ENCODE measurements at places on chromosomes 11 and 22.

DNA sequence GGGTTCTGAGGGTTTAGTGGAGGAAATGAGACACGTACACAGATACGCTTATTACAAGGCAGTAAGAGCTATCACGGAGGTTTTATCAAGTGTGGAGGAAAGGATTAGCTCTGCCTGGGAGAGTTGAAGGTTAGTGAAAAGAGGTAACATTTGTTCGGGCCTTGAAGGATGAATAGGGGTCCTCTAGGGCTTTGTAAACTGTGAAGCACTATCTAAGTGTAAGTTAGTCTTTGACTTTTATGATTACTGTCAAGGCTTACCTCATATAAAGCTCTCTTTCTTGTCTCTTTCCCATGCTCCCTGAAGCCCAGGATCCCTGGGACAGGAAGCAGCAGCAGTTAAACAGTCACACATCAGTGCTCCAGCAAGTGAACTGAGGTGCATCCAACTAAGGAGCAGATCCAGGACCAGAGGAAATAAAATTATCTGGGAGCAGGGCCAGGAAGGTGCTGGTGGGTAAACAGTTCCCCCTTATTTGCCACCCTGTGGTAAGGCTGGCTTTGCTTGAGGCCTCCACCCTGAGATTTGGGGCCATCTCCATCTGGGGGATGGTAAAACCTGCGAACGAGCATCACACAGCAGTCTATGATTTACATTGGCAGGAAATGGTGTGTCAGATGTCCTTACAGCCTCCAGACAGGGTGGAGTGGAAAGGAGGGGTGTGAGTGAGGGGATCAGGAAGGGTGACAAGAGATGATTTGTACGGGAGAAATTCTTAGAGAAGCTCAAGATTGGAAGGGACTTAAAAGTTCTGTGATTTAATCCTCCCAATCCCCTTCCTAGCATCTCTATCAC is 27.2 kb downstream of the GVQW3 start:
- no peak for DNase-seq

GRCh38 chr11:83971063-83971462 is 684.9 kb upstream of the CCDC90B start:
- DNase-seq = no peak

GRCh38 chr22:17060126-17060525 is 24.7 kb upstream of the IL17RA start:
- DNase-seq = no peak

- no peak for DNase-seq
These were observed 139.9 kb upstream of the SORL1-AS1 start for GRCh38 chr11:121592708-121593107.

GRCh38 chr22:17563936-17564391 is 666 bp downstream of the SLC25A18 start:
- peak; percentile 69 for DNase-seq

GRCh38 chr11:30991376-30991775 is 378.2 kb downstream of the DCDC1 start:
- DNase-seq = no peak

DNA sequence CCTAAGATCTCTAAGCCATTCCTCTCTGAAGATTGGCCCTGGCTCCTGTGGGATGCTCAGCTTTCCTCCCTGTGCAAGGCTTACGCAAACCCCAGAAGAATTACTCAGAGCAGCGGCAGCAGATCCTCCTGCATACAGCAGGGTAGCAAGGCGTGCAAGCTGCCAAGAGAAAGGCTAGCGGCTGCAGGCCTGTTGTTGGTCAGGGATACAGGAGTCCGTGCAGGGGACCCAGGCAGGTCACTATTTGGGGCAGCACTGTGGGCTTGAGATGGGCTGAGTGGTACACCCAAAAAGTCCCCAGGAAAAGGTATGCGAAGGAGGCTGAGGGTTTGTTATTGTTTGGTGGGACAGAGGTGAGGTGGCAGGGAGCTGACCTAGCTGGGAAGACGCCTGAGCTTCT is 1.5 kb downstream of the GLB1L2 start:
- DNase-seq = no peak

DNA sequence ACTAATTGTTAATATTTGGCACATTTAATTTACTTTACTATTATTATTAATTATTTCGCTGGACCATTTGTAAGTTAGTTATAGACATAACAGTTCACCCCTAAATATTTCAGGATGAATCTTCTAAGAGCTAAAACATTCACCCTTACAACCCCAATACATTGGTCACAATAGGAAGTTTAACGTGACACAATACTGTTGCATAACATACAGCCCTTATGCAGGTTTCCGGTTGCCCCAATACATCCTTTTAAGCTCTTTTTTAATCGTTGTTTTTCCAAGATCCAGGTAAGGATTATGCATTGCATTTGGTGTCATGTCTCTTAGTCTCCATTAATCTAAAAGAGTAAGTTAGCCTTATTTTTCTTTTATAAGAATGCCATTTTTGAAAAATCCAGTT is 71.2 kb downstream of the HSD17B12 start:
- DNase-seq = no peak

DNA sequence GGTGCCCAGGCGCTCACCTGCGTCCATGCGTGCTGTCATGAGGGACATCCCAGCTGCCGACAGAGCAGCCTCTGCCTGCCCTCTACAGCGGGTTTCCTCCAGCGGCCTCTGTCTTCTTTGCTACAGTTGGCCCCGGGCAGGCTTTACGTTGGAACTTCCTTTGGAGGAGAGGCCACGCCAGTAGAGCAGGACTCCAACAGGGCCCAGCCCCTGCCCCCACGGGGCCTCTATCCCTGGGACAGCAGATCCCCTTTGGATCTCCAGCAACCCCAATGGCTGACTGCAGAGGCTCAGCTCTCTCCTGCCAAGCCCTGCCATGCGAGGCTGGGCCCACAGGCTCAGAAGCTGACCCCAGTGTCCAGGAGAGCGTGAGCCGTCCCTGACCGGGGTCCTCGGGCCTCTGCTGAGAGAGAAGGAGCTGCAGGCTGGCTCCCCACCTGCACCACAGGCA is 12.1 kb downstream of the TRPM5 start:
- DNase-seq = no peak

DNA sequence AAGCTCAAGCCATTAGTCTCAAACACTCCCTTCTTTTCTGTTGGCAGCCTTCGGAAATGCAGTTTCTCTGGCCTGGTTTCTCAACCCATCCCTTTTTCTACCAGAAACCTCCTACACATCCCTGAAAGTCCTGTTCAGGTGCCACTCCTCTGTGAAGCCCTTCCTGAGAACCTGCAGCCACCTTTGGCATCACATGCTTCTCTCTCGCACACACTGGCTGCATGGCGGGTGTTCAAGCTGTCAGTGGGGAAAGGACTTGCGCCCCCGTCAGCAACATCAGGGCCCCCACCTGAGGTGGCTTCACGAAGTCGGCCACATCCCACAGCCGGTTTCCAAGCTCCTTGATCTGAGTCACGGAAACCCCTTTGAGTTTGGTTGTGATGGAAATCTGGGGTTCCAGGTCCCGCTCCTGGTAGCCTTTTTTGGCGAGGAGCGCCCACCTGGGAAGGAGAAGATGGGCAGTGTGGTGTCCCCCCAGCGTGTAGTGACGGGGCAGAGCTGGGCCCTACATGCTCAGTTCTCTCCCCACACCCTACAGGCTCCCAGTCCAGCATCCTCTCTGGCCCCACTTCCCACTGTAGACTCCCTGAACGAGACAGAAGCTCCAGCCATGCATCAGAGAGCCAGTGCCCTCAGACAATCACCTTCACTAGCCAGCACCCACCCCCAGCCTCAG is 1.7 kb upstream of the LRRC74B start:
- no peak for DNase-seq

GRCh38 chr11:96311120-96311568 is 31.9 kb downstream of the MAML2 start:
- DNase-seq = no peak

DNA sequence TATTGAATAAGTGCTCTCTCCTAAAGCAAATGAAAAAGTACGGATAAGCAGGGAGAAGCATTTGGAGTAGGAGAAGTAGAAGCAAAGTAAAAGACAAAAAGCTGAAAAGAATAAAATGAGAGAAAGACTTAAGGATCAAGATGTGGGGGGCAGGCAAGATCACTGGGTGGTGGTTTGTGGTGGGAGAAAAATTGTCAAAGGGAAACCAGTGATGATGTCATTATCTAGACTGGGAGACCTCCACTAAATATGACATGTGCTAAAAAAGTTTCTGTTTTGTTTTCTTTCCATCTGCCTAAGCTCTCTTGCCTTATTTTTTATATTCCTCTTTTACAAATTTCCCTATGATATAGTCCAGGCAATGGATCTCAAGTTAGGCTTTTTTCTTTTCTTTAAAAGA is 14.8 kb upstream of the MAML2 start:
- DNase-seq = no peak

- DNase-seq = no peak
These were observed 4.0 kb downstream of the NAP1L4 start for GRCh38 chr11:2987881-2988861.

DNA sequence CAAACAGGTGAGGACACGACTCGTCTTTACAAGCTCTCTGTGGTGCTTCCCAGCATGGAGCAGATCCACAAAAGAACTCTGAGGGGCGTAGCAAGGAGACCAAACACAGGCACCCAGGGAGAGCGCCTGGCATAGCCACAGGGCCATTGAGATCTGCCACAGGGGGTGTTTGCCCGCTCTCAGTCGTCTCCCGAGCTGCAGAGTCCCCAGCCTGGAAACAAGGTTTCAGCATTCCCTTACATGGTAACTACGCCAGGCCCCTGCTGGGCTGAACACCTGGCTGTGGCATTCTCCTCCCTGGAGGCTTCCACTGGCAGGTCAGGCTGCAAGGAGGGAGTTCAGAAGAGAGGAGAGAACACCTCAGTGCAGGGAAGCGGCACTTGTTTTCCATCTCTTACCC is 962.1 kb downstream of the NTM start:
- DNase-seq = no peak

DNA sequence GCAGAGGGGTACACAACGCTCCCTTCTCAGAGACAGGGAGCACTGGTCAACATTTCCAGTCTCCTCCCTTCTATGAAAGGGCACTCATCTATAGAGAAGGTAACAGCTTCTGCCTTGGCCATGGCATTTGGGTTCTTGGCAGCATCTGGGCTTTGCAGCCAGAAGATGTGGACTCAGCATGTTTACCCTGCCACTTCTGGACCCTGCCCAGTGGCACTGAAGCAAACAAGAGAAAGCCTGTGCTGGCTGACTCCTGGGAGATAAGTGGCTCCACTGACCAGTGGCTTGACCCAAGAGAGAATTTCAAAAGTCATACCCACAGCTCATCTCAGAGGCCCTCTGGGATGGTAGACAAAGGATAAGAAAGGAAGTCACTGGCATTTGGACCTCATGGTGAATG is 8.0 kb downstream of the CSNK2A3 start:
- DNase-seq = no peak

Data from midbrain (tissue), 1 donor.